ENCODE measurements at places on chromosomes 2 and 18.

DNA sequence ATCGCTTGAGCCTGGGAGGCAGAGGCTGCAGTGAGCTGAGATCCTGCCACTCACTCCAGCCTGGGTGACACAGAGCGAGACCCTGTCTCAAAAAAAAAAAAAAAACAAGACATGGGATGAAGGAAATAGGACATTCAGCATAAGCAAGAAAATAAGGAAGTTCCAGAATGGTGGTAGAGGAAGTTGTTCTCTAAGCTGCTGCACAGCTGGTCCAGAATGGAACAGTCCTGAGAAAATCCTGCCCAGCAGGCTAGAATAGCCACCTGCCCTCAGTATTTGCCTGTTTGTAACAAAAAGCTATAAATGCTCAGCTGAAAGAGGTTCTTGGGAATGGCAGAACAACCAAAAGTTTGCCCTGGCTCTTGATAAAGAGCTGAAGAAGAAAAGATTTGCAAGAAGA is 11.1 kb upstream of the MAPRE3 start:
- DNase-seq, result no peak

- no peak for DNase-seq
These were observed 246.6 kb upstream of the SESTD1 start for GRCh38 chr2:179511105-179511789.

DNA sequence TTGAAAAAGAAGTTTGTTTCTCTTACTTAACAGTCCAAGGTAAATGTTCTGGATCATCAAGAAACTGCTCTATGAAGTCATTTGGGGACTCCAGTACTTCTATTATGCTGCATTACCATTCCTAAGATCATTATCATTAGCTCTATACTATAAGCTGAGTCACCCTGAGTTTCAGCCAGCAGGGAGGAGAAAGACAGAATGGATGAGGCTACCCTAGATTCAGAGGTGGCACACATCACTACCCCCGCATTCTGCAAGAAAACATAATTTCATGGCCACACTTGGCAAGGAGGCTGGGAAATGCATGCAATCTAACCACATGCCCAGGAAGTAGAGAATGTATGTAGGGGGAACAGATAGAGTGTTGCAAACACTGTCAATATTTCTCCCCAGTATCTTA is 16.6 kb upstream of the LNPK start:
- DNase-seq, result no peak

- DNase-seq, result no peak
These were observed 2.5 kb downstream of the AGFG1 start for GRCh38 chr2:227474410-227474809.

DNA sequence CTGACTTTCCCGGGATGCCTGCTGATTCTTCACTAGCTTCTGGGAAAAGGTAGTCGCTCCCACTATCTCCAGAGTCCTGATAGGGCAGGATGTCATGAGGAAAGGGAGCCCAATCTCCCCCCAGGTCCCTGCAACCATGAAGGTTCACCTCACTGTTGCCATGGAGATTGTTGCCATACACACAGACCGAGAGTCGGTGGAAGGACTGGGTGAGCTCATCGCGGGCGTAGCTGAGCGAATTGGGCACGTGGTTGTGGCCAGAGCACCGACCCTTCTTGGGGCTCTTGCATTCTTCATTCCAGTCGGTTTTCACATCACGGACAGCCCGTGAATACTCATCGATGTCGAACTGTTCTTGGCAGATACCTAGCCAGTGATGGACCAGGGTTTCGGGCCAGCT is 97.4 kb downstream of the MEP1B start:
- no peak for DNase-seq

- DNase-seq, result no peak
These were observed 32.6 kb downstream of the ANKMY1 start for GRCh38 chr2:240524963-240525718.

- DNase-seq, result no peak
These were observed 72.3 kb upstream of the ATG16L1 start for GRCh38 chr2:233178994-233179847.

DNA sequence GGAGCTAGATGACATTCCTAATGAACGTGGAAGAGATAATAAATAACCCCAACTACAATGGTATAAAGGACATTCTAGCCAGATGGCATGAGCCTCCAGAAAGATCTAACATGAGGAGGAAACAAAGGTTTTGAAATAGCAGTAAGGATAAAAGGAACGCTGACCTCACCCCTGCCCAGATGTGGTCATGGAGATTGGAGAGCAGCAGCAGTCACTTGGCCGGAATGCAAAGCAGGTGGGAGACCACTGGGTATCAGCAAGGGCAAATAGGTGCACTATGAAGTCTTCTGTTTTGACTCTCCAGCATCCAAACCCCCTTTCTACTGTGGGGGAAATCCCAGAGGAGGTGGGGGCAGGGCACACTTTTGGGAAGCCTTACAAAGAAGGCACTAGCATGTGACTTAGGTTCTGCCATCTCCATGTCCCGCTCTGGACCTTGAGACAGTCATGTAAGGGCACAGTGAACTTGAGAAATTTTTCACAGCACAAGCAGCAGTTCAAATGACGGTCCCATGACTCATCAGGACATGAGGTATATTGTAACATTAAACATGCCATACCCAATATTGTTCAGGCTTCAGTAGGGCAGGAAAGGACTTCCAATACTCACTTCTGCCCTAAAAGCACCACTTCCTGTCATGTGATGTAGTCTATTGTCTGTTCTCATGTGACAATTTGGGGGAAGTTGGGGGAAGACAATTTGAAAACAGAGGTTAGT is 55.2 kb downstream of the METTL4 start:
- DNase-seq, result no peak

GRCh38 chr18:9475643-9476591 is 604 bp downstream of the RALBP1 start:
- no peak for DNase-seq

DNA sequence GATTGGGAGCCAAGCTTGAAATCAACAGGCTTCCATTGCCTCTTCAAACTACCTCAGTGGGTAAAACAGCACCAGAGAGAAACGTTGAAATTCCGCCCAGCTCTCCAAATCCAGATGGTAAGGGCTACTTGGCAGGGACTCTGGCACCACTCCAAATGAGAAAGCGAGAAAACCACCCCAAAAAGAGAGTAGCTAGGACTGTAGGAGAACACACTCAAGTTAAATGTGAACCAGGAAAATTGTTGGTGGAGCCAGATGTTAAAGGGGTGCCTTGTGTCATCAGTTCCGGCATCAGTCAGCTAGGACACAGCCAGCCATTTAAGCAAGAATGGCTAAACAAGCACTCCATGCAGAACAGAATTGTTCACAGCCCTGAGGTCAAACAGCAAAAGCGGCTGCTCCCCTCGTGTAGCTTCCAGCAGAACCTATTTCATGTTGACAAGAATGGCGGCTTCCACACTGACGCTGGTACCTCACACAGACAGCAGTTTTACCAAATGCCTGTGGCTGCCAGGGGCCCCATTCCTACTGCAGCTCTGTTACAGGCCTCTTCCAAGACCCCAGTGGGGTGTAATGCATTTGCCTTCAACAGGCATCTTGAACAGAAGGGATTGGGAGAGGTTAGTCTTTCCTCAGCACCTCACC is 167.3 kb downstream of the ASXL3 start:
- DNase-seq, result no peak

GRCh38 chr2:40343902-40344301 is 108.0 kb downstream of the SLC8A1 start:
- no peak for DNase-seq

- no peak for DNase-seq
These were observed 121.2 kb upstream of the CTDP1 start for GRCh38 chr18:79558196-79558932.

All from cortex of kidney (tissue), 1 donor.